ENCODE measurements at places on chromosomes 4 and X.

- DNase-seq: no peak
Measured at GRCh38 chr4:181503687-181504390, 739.4 kb upstream of the TENM3 start.

GRCh38 chr4:23837371-23837770, 52.5 kb downstream of the PPARGC1A start:
- DNase-seq: no peak

GRCh38 chrX:150489359-150490015, 78.9 kb upstream of the MTM1 start:
- DNase-seq: no peak

- DNase-seq: no peak
Measured at GRCh38 chr4:44859477-44859876, 133.1 kb upstream of the GNPDA2 start.

DNA sequence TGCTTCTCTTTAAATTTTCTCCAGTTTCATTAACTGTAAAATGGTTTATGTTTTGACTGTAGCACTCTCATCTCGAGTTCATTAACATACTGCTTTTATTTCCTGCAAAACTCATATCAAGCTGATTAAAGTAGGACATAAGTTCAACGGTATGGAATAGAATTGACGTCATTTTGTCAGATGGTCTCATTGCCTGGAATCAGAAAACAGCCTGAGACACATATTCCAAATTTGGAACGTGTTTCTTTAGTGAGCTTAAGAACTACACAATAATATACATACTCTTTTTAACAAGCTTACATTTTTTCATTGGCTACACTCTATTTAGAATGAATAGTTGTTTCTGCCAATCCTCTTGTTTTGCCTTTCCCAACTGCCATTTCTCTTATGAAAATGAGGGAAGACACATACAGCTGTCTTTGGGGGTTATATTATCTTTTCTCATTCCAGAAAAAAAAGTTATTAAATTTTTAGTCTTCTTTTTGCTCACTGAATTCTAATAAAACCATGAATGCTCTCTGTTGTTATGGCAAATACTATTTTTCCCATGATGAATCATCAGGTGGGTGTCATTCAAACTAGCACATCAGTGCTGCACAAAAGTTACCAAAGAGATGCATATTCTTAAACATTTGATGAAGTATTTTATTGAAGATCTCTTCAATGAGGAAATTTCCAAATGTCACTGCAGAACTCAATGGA, 162.8 kb downstream of the GABRB1 start:
- no peak for DNase-seq

GRCh38 chr4:97670703-97671269, 472.5 kb downstream of the STPG2 start:
- DNase-seq: no peak

DNA sequence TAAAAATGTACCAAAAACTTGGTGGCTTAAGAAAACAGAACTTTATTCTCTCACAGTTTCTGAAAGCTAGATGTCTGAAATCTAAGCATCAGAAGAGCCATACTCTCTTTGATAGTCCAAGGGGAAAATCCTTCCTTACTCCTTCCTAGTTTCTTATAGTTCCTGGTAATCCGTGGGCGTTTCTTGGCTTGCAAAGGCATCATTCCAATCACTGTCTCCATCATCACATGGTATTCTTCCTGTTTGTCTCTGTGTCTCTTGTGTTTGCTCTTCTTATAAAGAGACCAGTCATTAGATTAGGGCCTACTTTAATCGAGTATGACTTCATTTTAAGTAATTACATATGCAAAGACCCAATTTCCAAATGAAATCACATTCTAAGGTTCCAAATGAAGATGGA, 118.9 kb upstream of the FSTL5 start:
- no peak for DNase-seq

DNA sequence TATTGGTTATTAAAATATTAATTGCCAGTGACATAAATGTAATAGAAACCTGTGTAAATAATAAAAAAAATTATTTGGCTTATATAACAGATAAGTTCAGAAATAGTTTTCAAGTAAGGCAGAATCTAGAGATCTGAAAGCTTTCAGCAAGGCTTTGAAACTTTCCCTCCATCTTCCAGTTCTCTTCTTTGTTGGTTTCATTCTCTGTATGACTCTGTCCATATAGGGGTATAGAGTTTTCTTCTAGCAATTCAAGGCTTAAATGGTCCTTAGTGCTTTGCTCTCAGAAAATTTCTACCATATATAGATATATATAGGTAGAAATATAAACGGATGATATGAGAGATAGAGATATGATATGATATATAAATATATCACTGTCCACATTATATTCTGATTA, 160.5 kb upstream of the GABRA2 start:
- DNase-seq: no peak

DNA sequence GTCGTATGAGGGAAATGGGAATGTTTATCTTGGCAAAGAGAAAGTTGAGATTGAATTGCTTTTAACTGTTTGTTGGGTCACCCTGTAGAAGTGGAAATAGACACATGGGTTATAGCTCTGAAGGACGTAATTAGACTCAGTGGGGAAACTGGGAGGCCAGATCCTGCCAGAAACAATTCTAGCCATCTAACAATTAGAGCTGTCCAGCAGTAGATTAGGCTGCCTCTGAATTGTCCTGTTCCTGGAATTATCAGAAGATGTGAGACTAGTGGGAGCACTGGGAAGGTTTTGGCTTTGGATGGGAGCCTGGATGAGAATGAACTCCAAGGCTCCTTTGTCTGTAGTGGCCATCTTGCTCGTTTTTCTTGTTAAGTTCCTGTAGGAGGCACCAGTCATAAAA, 61.9 kb upstream of the IGFBP7 start:
- DNase-seq: no peak

- DNase-seq: no peak
Measured at GRCh38 chr4:24957886-24958285, 45.0 kb upstream of the CCDC149 start.

DNA sequence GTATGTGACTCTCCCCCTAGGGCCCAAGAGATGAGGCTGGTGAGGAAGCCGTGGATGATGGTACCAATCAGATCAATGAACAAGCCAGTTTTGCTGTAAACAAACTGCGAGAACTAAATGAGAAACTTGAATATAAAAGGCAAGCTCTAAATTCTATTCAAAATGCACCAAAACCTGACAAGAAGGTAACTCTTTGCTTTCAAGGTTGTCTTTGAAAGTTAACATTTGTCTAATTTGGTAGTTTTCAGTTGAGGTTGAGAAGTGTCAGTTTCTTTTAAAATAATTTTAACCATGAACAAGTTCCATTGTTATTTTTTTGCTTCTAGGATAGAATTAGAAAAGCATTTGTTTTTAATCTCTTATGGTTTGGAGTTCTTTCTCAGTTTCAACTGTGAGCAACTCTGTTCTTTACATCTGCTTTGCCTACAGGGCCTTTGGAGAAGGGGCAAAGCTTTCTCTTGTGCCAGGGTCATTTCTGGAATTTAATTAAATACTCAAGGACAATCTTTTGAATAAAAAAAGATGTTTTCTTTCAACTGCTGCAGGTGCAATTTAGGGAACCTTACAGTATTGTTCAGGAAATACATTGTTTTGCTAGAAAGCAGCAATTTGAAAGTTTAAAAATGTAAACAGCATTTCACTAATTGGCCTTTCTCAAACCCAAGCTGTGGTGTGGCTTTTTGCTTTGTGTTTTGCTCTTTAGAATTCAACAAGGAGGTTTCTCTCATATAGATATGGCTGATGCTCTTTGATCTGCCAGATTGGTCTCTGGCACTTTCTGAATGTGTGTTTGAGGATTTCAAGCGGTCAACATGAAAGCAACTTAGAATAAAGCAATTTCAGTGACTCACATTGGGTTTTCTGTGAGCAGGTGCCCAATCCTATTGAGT, 62.9 kb downstream of the LRP2BP start:
- DNase-seq: no peak

DNA sequence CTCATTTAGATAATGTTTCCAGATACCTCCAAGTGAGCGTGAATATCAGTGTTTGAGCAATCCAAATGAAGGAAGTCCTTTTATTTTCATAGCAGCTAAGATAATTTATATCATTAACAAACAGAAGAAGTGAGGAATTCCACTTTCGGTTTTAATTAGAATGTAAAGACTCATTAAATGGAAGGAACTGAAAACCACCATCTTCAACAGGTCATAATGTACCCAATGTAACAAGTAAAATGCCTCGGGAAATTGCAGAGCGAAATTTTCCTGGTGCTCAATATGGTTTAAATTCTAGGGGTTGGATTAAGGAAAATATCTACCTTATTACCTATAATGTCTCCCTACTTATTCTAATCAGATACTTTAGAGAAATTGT, 33.9 kb upstream of the SLC9A7 start:
- no peak for DNase-seq

- no peak for DNase-seq
Measured at GRCh38 chrX:56761167-56761566, 32.1 kb downstream of the NBDY start.

GRCh38 chr4:155033604-155034003, 174.8 kb upstream of the NPY2R start:
- DNase-seq: no peak

- DNase-seq: no peak
Measured at GRCh38 chr4:18020145-18020670, 1.3 kb downstream of the LCORL start.

- DNase-seq: peak; percentile 33
Measured at GRCh38 chr4:53119680-53120079, 246.2 kb downstream of the SCFD2 start.

DNA sequence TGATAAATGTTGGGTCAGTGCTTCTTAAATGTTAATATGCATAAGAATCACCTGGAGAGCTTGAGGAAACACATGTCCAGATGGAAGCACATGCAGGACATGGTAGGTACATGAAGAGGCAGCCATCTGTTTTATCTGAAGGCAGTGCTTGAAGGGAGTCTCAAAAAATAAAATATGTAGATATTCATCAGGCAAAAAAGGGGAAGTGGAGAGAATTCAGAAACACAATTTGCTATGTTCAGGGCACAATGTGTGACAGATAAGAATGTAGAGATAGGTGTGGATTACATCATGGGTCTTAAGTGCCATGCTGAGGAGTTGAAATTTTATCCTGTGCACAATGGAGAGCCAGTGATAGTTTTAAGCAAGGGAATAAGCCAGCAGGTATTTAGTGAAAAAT, 59.6 kb upstream of the CASK start:
- no peak for DNase-seq

DNA sequence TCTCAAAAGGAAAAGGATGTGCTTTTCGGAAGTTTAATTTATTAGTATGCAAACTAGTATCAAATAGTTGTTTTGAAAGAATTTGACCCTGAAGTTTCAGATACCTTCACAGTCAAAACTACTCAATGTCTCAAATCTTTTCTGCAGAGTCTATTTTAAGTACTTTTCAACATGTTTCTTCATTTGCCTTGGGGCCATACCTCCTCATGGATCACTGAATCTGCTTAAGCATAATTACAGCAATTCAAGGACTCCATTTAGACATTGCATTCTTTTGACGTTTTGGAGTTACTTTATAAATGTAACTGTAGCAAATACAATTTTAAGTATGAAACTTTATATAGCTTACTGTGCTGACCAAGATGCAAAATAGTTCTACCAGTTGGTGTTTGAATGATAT, 25.5 kb downstream of the PALLD start:
- no peak for DNase-seq

DNA sequence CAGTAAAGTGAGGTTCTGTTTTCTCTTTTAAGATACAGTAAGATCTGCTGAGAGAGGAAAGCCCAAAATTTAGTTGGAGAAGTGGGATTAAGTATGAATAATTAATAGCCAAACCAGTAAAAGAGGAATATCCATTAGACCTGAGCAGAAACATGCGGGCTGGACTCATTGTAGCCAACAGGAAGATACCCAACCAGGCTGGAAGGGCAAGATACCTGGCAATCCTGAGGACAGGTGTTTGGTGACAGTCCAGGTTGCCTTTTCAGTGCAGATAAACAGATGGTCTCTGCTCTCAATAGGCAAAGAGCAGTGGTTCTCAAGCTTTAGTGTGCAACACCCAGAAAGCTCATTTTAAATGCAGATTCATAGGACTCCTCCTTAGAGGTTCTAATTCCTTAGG, 980.8 kb upstream of the GRID2 start:
- no peak for DNase-seq

GRCh38 chr4:153741541-153741940, 18.3 kb downstream of the RNF175 start:
- DNase-seq: no peak

DNA sequence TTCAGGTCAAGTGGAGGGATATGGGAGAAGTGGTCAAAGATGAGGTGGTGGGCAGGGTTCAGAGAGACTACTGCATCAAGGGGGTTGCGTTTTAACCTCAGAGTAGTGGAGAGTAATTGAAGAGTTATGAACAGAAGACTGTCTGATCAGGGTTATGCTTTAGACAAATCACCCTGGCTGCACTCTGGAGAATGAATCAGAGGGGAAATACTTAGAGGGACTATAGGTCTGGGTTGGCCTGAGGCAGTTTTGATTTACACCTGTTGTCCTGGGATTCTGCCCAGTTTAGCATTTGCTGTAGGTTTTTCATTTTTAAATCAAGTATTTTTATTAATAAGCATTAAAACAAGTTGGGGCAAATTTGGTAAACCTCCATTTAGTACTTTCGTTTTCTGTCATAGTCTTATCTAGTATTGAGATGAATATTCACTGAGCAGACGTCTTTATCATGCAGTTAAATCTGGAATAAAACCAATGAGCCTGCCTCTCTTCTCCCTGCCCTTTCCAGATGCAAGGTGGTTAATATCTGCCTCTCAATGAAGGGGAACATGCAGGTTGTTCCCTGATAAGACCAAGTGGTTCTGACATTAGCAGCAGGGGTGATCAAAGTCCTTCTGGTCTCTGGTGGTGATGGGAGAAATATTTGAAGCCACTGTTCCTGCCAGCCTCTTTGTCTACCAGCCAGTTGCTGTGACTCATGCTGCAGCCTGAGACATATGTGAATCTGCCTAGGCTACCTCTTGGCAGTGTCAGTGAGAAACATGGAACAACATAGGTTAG, 116.0 kb upstream of the RPS6KA3 start:
- no peak for DNase-seq

- no peak for DNase-seq
Measured at GRCh38 chrX:96433409-96434077, 251.1 kb upstream of the DIAPH2 start.

- peak; percentile 2 for DNase-seq
Measured at GRCh38 chr4:149031399-149031798, 589.2 kb upstream of the NR3C2 start.

- DNase-seq: no peak
Measured at GRCh38 chrX:19772096-19772821, 115.1 kb downstream of the SH3KBP1 start.

GRCh38 chrX:133474574-133474973, 59.3 kb upstream of the GPC4 start:
- DNase-seq: no peak

DNA sequence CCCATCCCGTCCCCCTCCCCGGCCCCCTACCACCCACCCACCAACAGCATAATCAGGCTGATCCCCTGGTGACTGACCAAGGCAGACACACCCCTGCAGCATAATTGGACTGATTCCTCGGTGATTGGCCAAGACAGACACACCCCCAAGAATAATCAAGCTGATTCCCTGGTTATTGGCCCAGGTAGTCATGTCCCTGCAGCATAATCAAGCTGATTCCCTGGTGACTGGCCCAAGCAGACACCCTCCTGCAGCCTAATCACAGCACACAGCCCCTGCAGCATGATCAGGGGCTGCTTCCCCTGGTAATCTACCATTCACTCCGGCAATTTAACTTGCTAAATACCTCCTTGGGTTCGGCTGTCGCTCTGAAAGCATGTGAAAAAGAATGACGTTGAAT, 47.5 kb upstream of the STS start:
- DNase-seq: no peak

- DNase-seq: peak; percentile 22
Measured at GRCh38 chr4:118322831-118323502, 29.8 kb downstream of the PRSS12 start.

GRCh38 chr4:181860668-181861067, 382.5 kb upstream of the TENM3 start:
- DNase-seq: no peak
